ENCODE measurements at places on chromosomes 5 and 9.
A peak's percentile ranks its signal among the peaks of the same experiment; 100 is the strongest.

DNA sequence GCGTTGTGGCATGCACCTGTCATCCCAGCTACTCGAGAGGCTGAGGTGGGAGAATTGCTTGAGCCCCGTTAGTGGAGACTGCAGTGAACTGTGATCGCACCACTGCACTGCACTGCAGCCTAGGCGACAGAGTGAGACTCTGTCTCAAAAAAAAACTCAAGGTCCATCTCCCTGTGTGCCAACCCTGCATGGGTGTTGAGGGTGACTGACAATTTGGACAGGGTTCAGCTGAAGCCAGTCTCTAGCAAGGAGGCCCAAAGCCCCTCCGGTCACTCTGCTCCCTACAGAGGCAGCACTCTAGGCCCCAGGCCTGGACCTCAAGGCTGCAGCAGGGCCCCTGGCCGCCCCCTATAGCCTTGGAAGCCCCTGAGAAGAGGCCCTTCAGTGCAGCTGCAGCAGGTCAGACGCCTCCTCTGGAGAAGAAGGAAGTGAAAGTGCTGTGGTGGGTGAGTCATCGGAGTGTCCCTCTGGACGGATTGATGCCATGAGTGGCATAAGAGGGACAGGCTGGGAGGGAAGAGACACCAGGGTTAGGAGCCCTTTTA lies 39.2 kb upstream of the NEK6 start:
- DNase-seq = peak; percentile 98

GRCh38 chr9:135034106-135034505 lies 53.4 kb upstream of the OLFM1 start:
- no peak for DNase-seq

DNA sequence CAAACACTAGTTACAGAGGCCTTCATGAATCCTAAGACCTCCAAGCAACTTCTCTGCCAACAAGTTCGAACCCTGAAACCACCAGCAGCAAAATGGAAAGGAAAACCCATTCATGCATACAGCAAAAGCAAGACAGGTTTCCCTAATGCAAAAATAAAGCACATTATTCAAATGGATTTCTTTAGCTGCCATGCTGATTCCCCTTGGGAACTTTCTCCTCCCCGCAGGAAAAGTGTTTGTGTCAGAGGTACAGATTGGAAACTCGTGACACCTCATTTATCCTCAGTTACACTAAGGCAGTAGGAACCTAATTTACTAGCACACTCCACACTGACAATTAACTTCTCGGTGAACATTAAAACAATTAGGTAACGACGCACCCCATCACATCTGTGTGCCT lies 63.4 kb downstream of the TLE1 start:
- no peak for DNase-seq

GRCh38 chr9:108235609-108236008 lies 620.2 kb downstream of the ACTL7B start:
- no peak for DNase-seq

DNA sequence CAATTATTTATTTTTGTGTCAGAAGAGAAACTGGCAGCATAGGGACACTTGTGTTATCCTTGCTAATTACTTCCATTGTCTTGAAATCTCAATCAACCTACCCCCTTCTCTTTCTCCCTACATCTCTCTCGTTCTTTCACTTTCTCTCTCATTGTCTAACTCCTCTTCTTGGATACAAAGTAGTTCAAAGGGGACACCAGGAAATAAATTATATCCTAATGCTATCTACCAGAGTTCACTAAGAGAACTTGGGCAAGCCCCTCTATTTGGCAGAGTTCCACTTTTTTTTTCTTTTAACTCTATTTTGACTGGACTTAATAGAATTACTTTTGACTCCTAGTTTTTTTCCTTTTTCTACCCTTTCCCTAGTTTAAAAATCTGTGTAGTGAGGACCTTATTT lies 102.2 kb downstream of the MEF2C start:
- DNase-seq = no peak

- no peak for DNase-seq
These were observed 4.3 kb downstream of the SPATA24 start for GRCh38 chr5:139399501-139400121.

- DNase-seq = no peak
These were observed 3.1 kb upstream of the DBH start for GRCh38 chr9:133632806-133633680.

DNA sequence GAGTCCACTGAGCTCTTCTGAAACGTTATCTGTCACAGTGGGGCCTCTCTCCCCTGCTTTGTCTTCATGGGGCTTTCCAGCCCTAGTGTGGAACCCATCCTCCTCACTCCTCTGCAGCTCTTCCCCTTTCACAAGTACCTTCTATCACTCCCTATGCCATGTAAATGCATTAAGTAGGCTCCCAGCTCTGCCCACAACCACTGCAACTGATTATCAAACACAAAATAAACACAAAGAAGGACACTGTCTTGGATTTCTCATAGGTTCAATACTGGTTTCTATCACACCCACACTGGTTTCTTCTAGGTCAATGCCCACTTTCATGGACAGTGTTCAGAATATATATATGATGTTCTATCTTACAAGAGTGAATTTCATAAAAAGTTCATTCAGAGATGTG lies 139.4 kb downstream of the GNAQ start:
- DNase-seq = peak; percentile 30

DNA sequence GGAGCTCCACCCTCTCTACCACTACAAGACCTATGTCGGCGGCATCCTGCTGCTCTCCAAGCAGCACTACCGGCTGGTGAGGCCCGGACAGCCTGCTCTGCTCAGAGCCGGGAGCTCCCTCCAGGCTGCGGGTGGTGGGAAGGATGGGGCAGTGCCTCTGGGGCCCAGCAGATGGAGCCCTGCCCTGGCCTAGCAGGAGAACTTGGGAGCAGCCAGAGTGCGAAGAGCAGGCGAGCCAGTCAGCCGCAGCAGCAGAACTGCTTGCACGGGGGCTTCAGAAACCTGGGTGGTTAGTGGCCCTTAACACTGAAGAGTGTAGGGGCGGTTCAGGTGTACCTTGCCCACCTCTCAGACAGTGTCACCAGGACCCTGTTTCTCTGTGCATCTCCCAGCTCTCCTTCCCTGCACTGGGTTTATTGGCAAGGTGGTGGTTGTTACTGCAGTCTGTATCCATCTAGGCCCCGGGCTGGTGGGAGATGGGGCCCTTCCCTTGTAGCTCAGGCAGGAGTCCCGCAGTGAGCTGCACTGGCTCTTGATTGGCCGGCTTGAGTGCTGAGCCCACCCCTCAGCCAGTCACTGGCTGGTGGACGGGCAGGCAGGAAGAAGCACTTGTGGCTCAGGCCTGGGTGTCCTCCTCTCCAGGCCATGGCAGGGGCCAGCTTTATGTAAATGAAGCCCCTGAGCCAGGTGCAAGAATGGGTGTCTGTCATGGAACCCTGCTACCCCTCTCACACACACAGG lies 7.7 kb downstream of the B4GALT7 start:
- DNase-seq = peak; percentile 59

- DNase-seq = no peak
These were observed 343 bp downstream of the LMX1B start for GRCh38 chr9:126614088-126614454.

DNA sequence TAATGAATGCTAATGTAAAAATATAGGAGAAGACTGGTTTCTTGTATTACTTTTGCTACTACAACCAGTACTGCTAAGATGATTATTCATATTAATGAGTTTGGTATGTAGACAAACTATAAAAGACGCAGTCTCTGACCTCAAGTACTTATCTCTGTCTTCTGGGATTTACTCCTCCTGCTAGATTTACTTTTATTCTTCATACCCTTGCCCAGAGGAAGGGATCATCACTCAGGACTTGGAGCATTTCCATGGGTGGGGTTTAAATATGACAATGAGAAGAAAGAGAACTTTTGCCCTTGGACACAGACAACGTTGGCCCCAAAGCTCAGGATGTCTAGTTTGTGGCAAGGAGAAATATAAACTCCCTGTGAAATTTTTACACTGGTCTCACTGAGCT lies 126.1 kb downstream of the BNC2 start:
- no peak for DNase-seq

- peak; percentile 72 for DNase-seq
These were observed 13.9 kb downstream of the PTTG1 start for GRCh38 chr5:160435532-160435931.

DNA sequence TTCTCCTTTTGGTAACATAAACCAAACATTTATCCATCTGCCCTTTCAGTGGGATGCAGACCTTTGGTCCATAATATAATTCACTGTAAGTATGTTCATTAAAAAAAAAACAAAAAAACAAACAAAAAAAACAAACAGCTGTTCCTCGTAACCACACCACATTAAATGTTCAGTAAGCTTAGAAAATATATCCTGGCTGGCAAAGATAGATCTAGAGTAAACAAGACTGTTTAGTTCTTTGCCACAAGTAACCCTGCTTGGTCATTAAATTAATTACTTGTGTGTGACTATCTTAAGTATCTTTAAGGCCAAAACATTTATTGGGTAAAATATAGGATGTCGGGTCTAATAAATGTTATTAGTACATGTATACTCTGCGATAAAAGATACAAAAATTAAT lies 1717.1 kb downstream of the EFNA5 start:
- no peak for DNase-seq

GRCh38 chr9:126773004-126773607 lies 31.7 kb upstream of the ZBTB43 start:
- peak; percentile 20 for DNase-seq

DNA sequence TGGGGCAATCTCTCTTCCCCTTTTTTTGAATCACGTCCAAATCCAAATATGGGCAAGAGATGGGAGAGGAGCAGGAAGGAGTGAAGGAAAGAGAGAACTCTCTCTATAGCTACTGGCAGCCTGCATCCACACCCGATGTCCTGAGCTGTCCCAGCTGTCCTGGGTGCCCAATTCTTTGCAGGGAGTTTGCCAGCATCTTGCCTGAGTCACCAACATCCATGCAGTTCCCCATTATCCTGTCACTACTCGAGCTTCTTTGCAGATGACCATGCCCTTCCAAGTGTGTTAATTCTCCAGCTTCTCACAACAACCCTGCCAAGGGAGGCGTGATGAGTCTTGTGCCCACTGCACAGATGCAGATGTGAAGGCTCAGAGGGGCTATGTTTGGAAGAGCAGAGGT lies 127.1 kb downstream of the NSG2 start:
- DNase-seq = no peak

DNA sequence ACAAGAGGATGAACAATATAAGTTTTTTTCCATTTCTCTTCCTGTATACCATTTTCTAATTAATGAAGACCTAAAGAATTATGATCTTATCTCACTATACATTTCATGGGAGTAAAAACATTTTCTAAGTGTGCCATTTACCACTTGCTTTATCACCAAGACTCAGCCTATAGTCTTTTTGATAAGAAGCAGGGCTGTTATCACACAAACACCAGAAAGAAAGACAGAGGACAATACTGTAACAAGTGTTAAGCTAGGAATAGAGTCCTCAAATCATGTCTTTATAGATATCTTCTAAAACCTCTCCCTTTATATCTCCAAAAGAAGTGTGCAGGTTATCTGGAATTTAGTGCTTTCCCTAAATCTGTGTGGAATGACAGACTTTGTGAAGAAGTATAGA lies 119.7 kb downstream of the FAM174A start:
- DNase-seq = no peak

DNA sequence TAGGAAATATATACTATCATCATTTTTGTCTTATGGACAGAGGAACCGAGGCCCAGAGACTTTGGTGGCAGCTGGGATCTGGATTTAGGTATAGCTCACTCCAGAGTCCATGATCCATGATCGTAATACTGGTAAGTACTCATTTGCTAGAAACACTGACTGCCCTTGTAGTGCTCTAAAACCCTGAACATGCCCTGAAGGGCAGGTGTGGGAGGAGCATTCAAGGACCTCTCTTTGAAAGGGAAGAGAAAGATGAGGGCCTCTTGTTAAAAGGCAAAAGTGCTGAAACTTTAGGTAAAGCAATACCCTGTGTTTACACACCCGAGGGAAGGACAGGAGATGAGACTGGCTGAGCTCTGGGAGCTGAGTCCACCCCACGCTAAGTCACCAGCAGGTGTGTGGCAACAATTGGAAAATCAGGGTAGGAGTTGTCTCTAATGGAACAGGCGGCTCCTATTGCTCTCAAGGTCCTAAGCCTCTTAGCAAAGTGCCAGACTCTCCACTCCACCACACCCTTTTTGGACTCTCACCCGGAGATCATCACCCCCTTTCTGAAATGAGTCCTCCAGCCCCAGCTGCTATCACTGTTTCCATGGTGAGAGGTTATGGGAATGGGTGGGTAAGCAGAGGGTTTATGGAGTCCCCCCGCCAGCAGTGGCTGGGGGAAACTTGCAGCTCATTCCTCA lies 34.8 kb downstream of the TRPC7 start:
- DNase-seq = no peak

GRCh38 chr9:83307066-83307724 lies 231.0 kb downstream of the FRMD3 start:
- no peak for DNase-seq

DNA sequence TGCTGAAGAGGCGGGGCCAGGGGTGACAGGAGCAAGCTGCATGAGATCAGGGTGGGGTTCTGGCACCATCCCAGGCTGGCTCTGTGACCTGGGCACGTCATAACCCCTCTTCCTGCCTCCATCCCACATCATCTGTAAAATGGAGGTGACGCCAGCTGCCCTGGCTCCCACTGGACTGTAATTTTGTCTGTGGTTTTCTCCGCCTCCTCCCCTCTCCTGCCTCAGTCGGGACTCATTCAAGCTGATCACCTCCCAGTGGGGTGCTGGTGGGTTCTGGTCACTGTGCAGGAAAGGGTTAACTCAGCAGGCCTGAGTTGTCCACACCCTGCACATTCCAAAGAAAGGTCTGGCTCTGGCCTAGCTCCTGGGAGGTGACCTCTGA lies 128.2 kb downstream of the RXRA start:
- no peak for DNase-seq

Measured in inflammatory macrophage treated with lipopolysaccharide for 4 hours (primary cell).